ENCODE measurements at places on chromosomes 5 and 9.

GRCh38 chr9:127612939-127613582, 984 bp downstream of the STXBP1 start:
- DNase-seq, result no peak

DNA sequence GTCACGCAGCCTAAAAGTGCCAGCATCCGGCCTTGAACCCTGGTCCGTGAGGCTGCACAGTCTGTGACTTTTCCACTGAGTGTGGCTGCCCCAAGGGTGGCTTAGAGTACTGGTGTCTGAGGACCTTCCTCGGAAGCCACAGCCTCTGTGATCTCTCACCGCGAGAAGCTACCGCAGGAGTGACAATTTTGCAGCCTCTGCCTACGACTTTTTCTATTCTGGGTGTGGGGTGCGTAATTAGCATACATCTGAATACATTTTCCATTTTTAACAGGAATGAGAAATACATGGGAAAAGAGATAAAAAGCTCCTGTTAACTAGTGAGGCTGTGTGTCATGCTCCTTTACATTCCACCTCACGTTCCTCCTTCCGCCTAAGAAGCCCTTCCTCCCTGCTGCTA, 48.3 kb upstream of the HRH2 start:
- DNase-seq, result no peak

GRCh38 chr5:106374956-106375355, 1295.8 kb downstream of the EFNA5 start:
- no peak for DNase-seq

GRCh38 chr9:99109522-99109921, 4.6 kb downstream of the TGFBR1 start:
- no peak for DNase-seq

GRCh38 chr5:2267991-2268390, 385.3 kb upstream of the IRX4 start:
- no peak for DNase-seq

GRCh38 chr5:141951332-141951781, 6.6 kb downstream of the PCDH12 start:
- no peak for DNase-seq

DNA sequence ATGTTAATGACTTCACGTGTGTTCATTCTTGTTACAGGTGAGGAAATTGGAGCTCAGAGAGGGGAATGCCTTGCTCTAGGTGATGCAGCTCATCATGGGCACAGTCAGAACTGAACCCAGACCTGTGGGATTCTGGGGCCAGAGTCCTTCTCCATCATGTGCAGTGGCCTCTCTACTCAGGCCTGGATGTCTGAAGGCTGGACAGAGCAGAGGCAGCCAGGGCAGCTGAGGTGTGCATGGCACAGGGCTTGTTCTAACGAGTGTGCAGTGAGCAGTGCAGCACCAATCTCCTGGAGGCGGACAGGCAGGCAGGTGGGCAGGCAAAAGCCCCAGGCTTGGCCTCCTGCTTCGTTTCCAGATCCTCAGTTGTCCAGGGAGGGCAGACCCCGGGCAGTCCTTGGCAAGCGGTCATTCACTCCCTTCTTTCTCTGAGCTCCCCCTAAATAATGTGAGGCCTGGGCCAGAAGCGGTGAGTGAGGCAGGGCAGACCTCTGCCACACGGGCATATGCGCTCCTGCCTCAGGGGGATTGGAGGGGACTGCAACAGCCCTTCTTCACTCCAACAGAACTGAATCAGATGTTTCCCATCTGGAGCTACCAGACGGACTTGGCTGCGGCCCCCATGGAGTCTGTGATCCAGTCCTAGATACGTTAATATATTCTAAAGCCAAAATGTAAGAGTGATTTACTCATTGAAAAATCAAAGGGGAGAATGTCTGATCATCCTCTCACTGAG, 68.7 kb upstream of the FSTL4 start:
- DNase-seq, result no peak

GRCh38 chr9:129283705-129284606, 105.9 kb upstream of the IER5L start:
- DNase-seq, result no peak

DNA sequence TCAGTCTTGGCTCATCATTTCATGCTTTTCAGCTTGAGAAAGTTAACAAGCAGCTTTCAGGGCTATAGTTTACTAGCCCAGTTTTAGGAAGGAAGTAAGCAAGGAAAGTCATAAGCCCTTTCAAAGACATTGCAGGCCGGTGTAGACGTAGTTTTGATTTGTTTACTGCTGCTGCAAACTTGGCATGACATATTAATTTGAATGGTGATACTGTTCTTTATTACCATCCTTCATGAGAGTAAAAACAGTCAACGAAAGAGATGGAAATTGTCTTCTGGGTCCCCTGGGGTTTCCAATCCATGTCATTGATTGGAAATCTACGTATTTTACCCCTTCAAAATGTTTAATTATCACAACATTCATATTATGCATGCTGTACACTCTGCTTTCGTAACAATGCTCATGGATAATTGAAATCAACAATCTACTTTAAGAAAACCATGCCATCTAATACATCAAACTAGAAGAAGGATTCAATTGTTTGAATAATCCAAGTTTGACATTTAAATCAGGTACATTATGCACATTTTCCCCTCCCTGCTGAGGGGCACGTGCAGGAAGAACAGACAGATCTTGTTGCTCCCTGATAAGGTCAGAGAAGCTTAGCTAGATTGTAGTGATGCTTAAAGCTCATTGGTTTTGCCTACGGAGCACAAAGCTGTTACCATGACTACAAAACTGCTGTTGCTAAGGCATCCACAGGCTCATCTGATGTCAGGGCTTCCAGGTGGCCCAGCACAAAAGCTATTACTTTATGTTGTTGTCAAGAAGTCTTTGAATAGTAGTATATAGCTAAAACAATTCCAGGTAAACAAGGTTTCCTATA, 139.9 kb upstream of the PRLR start:
- DNase-seq, result peak; percentile 12

GRCh38 chr5:102796498-102796897, 41.4 kb downstream of the PAM start:
- DNase-seq, result no peak

- DNase-seq, result peak; percentile 25
Measured at GRCh38 chr9:120710110-120710981, 3.9 kb downstream of the MEGF9 start.

DNA sequence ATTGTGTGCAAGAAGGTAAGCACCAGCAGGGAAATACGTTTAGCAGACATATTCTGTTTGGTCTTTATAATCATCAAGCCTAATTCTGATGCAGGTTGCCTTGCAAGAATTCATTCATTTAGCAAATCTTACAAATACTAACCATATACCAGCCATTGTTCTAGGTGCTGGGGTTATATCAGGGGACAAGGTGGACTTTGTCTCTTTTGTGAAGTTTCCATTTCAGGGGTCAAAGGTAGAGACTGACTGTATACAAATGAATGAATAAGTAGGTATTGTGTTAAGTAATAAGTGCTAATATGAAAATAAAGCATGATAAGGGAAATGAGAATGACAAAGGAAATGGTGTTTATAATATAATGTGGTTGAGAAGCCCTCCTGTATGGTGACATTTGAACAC, 64.0 kb downstream of the LNPEP start:
- DNase-seq, result no peak

DNA sequence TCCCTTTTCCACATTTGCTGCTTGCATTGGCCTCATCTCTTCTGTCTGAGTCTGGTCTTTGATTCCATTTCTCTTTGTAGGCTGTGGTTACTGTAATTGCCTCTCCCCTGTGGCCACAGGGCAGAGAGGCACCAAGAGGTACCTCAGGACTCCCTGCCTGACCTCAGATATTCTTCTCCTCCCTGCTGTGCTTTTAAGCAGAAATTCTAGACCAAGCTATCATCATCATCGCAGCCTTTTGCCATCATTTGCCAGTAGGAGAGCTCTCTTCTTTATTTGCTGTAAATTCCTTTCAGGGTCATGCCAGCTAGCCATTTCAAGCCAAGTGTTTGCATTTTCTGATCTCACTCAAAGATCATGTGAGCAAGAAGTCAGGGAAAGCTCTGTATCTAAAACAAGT, 369.6 kb downstream of the ICE1 start:
- no peak for DNase-seq

- DNase-seq, result no peak
Measured at GRCh38 chr9:19373527-19373926, 6.5 kb downstream of the RPS6 start.

DNA sequence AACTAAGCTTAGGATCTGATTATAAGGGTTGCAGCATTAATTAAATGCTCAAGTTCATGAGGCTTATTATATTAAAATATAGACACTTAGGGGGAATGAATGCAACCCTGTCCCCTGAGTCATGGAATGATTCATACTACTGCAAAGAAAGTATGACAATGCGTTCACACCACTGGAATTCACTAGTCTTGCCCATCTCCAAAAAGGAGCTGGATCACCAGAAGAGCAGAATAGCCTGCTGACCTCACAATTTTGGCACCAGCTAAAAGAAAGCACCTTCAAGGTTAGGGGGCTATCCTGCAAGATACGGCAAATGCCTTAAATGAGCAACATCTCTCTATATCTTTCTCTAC, 32.0 kb upstream of the TMED7 start:
- DNase-seq, result no peak

DNA sequence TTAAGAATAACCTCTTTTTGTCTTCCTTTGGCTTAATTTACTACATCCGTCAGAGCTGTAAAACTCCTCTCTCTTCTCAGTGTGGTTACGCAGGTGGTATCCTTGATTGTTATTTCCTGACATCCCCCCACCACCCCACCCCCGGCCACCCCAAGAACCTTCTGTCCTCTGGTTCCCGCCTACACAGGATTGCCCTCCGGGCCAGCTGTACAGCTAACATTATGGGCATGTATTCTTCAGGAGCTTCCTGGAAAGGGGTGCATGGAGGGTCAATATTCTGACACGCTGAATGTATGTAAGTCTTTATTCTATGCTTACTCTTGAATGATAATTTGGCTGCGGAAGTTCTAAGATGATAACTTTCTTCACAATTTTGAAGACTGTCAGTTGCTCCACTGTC, 13.0 kb upstream of the ANP32B start:
- DNase-seq, result no peak

GRCh38 chr9:73037613-73038012, 84.8 kb upstream of the ALDH1A1 start:
- DNase-seq, result no peak

GRCh38 chr5:20020247-20020646, 32.2 kb upstream of the CDH18 start:
- DNase-seq, result no peak

- no peak for DNase-seq
Measured at GRCh38 chr5:160287378-160288051, 24.8 kb downstream of the CCNJL start.

DNA sequence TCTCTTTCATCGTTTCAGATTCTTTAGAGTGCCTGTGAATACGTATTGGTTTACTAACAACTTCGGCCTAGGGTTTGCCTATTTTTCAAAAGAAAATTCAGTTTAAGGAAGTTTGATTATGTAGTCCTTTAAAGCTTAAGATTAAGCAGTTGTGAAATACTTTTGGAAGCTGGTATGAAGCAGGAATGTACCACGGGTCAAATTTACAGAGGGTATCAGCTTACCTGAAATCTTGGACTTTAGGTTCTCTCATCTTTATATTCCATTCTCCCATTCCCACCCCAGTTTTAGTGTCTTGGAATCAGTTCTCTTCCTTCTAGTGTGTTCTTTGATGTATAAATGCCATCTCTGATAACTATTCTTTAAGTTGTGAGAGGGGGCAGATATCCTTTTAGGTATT, 53.2 kb downstream of the IQGAP2 start:
- DNase-seq, result no peak

- no peak for DNase-seq
Measured at GRCh38 chr5:98500811-98501210, 272.7 kb upstream of the RGMB start.

DNA sequence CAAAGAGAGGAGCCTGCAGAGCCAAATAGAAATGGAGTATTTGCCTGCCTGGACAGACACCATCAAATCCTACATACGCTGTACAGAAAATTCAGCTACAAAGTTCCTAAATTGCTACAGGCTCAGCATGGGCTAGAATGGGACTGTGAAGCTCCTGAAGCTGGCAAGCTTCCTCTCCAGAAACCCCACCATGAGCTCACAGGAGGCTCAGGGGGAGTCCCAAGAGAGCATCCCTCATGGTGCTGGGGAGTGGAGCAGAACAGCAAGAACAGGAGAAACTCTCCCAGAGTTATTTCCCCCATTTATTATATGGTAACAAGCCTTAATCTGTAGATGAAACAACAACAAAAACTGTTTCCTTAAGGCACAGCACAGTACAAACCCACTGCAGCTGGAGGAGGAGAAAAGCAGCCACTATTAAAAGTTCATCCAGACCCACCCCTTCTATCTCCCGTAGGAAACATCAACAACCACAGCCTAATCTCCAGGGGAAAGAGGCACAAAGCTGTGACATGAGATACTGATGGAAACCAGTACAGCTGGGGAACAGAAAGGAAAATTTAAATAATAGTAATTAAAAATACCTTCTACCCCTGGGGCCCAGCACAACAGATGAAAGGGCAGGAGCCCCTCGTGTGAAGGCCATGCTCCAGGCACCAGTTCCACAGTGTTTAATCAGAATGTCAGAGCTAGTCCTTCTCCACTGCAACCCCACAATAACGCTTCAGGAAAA, 548.5 kb downstream of the MTRR start:
- no peak for DNase-seq

GRCh38 chr5:126137891-126138280, 285.3 kb upstream of the GRAMD2B start:
- DNase-seq, result no peak

- DNase-seq, result no peak
Measured at GRCh38 chr5:132480042-132480441, 10.5 kb downstream of the IRF1 start.

DNA sequence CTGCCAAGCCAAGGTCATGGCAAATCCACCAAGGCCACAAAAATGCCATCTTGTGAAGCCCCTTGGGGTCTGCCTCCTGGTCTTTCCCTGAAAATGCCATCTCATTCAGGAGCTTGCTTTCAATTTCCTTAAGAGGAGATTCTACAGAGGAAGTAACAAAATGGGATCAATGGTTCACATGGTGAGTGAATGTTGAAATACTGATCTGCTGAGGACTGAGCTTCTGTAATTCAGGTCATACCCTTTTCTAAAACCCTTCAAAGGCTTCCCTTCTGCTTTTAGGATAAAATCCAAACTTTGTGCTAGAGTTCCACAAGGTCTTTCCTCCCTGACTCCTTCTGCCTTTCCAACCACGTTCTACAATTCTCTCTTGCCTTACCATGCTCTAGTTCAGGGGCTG, 24.7 kb upstream of the NR3C1 start:
- no peak for DNase-seq

DNA sequence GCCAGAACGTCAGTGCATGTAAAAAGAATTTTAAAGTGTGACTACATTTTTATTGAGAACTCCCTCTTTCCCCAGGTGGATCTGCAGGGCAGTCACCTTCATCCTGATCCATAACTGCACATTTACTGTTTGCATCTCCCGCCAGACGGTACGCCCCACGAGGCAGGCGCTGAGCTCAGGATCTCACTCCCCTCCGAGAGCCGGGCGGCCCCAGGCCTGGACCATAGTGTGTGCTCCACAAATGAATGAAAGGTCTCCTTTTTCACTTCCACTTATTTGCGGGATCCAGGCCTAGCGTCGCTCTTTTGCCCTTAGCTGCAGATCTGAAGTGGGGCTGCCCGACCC, 378 bp downstream of the DROSHA start:
- DNase-seq, result no peak

- DNase-seq, result no peak
Measured at GRCh38 chr5:170389550-170389892, 354 bp upstream of the KCNMB1 start.
